NCI-H1417 (cell line): ENCODE measurements at places on chromosomes 2 and 18.
A peak's percentile ranks its signal among the peaks of the same experiment; 100 is the strongest.

GRCh38 chr2:58135861-58136260, 89.3 kb downstream of the VRK2 start:
- DNase-seq, result no peak

- no peak for DNase-seq
Observed at GRCh38 chr2:118841450-118841827, 6.0 kb downstream of the EN1 start.

DNA sequence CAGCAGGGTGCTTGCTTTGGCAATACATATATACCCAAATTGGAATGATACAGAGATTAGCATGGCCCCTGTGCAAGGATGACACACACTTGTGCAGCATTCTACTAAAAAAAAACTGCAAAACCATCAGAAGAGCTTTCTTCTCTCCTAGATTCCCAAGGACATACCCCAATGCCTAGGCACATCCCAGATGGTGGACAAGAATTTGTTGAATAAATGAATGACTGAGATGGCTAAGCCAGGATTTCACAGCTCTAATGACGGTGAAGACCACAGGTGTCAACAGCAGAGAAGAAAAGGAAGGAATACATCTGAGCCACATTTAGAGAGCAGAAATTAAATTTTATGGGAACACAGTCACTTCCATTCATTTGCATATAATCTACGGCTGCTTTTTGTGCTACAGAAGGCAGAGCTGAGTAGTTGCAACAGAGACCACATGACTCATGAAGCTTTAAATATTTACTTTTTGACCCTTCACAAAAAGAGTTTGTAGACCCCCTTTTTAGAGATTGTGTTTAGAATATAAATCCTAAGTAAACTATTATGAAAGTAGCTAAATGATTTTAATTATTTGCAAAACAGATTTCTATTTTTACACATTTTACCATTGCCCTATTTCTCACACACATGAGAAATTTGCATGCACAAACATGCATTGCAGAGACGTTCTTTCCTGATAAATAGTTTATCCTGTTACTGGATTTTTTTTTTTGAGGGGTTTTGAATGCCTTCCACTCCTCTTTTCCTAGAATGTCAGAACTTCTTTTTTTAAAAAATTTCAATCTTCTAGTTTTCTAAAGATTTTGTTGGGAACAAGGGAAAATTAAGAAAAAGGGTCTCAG, 119.0 kb downstream of the PMAIP1 start:
- no peak for DNase-seq

- DNase-seq, result no peak
Observed at GRCh38 chr2:235504441-235505180, 10.8 kb downstream of the AGAP1 start.

DNA sequence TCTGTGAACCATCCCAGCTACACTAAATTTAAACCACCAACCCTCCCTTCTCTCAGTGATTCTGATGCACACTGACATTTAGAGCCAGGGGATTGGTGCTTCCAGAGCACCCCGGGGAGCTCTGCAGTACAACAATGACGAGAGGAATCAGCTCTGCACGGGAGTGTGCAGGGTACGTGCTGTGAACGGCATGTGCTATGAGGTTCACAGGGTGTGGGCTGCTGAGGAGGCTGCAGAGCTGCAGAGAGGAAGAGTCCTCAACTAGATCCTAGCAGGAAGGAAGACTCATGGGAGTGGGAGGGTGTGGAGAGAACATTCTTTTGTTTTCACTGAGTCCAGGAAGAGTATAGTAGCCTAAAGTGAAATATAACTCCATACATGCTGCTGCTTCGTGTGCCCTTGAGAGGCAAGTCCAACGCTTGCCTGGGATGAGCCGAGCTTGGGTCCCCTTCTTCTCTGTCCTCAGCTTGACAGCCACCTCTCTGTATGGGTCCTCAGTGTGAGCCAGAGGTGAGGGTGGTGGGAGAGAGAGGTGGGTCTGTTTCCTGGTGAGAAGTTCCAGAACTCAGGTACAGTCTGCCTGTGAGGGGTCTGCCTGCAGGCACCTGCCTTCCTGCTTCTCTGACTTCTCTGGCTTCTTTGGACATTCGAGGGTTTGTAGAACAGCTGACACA, 118.8 kb downstream of the CTIF start:
- peak; percentile 17 for DNase-seq

DNA sequence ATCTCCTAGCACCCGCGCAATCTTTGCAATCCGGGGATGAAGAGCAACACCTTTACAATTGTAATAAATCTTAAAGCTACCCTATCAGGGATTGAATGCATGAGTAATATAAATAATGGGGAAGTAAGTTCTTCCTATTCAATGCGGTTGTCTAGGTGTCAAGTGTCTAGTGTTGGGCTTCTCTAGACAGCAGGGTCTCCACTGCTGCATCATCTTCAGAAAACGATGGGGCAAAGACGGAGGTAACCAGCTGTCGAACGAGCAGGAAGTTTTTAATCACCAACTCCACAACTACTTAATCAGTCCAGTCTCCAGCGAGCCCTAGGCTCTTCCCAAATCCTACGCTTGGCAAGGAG, 573 bp downstream of the STAM2 start:
- no peak for DNase-seq

GRCh38 chr2:201797175-201797840, 9.0 kb upstream of the CDK15 start:
- no peak for DNase-seq

DNA sequence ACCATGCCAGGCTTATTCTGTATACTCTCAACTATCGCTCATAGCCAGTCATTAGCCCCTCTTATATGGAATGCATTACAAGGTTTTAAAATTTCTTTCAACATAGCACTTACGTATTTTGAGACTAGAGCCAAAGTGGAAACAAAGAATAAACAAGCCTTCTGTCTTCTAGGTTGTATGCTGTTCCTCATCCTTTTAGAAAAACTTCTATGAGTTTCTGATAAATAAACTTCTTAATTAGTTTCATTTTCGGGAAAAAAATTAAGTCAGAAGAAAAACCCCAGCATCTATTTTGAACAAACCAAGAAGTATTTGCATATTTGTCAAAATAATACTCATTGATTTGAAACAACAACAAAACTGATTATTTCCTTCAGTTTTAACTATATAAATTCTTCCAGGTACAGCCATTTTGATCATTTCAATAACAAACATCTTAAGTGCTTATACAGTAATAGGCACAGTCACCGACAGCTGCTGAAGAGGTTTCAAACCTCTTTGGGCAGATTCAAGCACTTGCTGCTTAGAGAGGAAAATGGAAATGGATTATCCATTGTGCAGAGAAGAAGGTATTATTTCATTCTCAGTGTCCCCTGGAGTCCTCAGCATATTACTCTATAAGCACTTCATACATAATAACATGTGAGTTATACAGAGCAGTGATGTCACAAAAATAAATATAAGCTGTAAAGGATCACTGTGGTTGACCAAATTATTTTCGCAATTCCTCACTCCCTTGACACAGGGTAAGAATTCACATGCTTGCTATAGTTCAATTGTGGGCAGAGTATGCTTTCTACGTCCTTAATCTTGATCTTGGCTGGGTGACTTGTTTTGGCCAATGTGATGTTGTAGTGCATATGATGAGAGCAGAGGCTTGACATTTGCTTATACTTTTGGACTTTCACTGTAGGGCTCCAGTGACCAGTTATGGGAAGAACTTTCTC, 833.8 kb downstream of the TRIB2 start:
- no peak for DNase-seq

- DNase-seq, result peak; percentile 70
Observed at GRCh38 chr2:203648273-203648672, 58.2 kb upstream of the CD28 start.

DNA sequence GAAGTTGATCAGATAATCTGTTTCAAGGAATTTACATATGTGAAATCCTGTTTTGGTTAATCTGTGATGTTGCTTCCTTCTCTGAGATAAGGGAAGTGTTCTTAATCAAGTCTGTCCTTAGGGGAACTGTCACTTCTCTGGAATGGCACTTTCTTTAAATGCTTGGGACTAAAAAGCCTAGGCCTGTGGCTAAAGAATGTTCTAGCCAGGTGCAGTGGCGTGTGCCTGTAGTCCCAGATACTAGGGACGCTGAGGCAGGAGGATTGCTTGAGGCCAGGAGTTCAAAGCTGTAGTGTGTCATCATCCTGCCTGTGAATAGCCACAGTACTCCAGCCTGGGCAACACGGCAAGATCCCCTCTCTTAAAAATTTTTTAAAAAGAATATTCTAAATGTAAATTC, 217.6 kb upstream of the SIX3 start:
- DNase-seq, result no peak
